HFFc6 (cell line): ENCODE measurements at places on chromosomes 2 and 18. TPM values are rescaled to one million over a fixed set of nuclear protein-coding genes. Genes with fewer than 3 reads are reported as not detected.

GRCh38 chr2:240131296-240131695, 4.8 kb downstream of the COPS9 start:
- DNase-seq: no peak
- H3K36me3 ChIP-seq: peaks cover 45% of the 10 kb centered on the region
- H3K27me3 ChIP-seq: peaks cover 2% of the 10 kb centered on the region
- H3K4me3 ChIP-seq: no peak overlapping the region

DNA sequence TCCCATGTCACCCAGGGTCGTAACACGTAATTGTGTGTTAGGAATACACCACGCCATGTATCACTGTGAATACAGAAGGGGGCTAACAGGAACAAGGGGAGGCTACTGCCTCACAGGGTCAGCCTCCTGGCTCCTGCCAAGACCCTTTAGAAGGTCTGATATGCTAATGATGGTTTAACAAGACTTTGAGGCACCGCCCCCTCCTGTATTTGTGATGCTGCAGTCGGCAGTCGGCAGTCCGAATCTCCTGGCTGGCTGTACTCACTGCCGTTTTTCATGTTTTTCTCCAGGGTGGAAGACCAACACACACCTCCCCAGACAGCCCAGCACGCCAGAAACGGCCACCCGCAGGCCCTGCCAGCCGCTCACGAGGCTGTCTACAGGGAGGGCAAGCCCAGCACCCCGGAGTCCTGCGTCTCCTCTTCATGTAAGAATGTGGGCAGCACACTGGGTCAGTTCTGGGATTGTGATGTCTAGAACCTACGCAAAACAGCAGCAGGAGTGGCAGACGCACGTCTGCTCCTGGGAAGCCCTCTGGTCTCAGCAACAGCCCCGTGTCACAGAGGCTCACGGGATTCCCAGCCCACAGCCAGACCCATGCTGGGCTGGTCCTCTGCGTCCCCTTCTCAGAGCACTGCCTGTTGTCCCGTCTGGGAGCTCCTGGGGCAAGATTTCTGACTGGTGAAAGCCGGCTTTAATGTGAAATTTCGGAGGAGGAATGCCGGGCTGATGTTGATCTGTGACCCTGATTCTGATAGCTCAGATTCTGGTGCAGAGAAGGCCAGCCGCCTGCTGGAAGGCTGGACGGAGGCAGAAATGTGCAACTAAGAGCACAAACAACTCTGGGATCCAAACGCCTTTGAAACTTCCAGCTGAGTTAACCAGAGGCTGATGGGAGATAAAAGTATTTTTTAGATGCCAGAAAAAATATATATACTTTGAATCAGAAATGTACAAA, 39.7 kb upstream of the B3GNT7 start:
- DNase-seq: no peak
- no peaks in the 10 kb centered on the region for H3K4me1 ChIP-seq
- no peaks in the 10 kb centered on the region for H3K27me3 ChIP-seq
- 0 out of 2 replicates have a peak, but pooled peaks cover 6% of the 10 kb centered on the region for H3K36me3 ChIP-seq
- no peak overlapping the region for H3K4me3 ChIP-seq

DNA sequence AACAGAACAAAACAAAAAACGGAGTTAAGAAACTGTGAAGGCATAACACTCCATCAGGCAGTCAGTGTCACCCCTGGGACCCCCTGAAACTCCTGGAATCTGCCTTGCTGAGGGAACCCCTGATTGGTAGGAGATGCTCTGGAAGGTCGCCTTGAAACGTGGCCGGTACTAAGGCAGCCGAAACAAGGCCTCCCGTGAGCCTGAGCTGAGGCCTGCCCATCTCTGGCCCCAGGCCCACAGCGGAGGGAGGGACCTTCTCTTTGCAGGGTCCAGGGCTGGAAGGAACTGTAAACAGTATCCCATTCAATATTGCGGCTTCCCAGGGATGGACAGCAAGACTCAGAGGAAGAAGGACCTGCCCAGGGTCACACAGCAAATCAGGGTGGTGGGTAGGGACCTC, 155.7 kb downstream of the INHBB start:
- peaks cover 16% of the 10 kb centered on the region for H3K4me1 ChIP-seq
- DNase-seq: no peak
- H3K27ac ChIP-seq: no peak overlapping the region
- H3K36me3 ChIP-seq: no peaks in the 10 kb centered on the region
- H3K4me3 ChIP-seq: no peak overlapping the region

DNA sequence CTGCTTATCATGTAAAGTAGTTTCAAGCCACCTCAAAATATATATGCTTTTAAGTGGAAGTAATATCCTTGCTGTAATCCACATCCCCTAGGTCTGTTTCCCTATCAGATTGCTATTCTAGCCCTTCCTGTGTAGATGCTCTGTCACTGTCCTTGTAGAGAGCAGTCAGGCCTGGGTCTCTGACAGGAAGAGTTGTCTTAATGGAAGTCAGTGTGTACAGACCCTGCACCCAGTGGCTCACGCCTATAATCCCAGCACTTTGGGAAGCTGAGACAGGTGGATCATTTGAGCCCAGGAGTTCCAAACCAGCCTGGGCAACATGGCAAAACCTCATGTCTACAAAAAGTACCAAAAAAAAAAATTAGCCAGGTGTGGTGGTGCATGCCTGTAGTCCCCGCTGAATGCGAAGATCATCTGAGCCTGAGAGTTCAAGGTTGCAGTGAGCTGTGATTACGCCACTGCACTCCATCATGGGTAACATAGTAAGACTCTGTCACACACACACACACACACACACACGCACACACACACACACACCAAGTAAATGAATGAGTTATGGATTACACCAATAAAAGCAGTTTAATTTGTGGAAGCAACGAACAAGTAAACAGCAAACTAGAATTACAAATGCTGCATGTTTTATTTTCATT, 70.2 kb upstream of the DSC1 start:
- no peaks in the 10 kb centered on the region for H3K36me3 ChIP-seq
- no peaks in the 10 kb centered on the region for H3K4me1 ChIP-seq
- no peaks in the 10 kb centered on the region; the same call in 1 of the 2 replicates for H3K27me3 ChIP-seq
- no peak overlapping the region for H3K27ac ChIP-seq

- H3K4me1 ChIP-seq: peaks cover 2% of the 10 kb centered on the region; the same call in 1 of the 2 replicates
- DNase-seq: no peak
- H3K4me3 ChIP-seq: no peak overlapping the region
- H3K27me3 ChIP-seq: peaks cover 33% of the 10 kb centered on the region
- H3K27ac ChIP-seq: no peak overlapping the region
Measured at GRCh38 chr2:69954084-69954483, 7.3 kb downstream of the ASPRV1 start.

Gene ZNF2
- 3.7 to 4.7 TPM (median 4.1 TPM) in 3 replicates for total RNA-seq

Gene SERPINE2
- total RNA-seq: 158 to 399 TPM (median 267 TPM) in 3 replicates

- peak overlapping the region; percentile 90 for H3K27ac ChIP-seq
- peak; percentile 23 for DNase-seq
- no peaks in the 10 kb centered on the region for H3K27me3 ChIP-seq
- peaks cover 20% of the 10 kb centered on the region; the same call in 1 of the 2 replicates for H3K36me3 ChIP-seq
Measured at GRCh38 chr2:203330434-203330833, 2.2 kb downstream of the ABI2 start.

DNA sequence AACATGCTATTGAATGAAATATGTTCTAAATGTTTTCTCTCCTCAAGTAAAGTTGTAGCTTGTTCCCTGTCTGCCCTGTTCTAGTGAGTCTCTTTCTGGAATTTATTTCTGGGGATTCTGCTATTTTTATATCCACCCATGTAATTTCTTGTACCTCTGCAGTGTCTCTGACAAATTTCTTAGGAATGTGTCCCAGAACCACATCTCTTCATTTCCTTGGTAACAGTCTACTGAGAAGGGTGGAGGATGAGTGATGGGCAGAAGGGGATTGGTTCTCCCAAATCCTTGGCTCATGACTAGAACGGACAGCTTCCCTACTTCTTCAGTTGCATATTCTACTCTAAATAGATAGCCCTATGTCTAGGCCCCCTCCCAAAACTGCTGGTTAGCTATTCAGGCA, 490.6 kb upstream of the LINC00305 start:
- no peaks in the 10 kb centered on the region for H3K27me3 ChIP-seq
- H3K27ac ChIP-seq: no peak overlapping the region
- H3K4me1 ChIP-seq: no peaks in the 10 kb centered on the region

Gene FBLN7
- total RNA-seq: 2.3 to 5.7 TPM (median 2.4 TPM) in 3 replicates

Gene NEB
- under 0.01 TPM in 1 of 3 replicates, not detected in the others for total RNA-seq

Gene PSMD1
- 158 to 200 TPM (median 183 TPM) in 3 replicates for total RNA-seq

DNA sequence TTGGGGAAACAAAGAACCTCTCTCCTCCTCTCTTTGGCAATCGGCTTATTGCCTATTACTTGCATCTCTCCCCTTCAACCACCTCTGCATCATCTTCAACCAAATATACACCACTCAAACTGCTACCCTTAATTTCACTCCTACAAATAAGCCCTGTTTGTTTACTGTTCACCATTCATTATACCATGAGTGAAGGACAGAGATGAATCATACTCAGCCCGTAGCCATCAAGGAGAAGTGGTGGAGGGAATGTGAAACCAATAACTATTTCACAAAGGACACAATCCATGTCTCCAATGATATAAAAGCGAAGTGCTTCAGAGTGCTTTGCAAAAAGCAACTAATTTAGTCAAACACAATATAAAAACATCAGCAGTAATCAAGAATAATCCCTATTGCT, 76.8 kb downstream of the CACNB4 start:
- no peak overlapping the region for H3K27ac ChIP-seq
- no peak for DNase-seq

- H3K27ac ChIP-seq: no peak overlapping the region
- peaks cover 26% of the 10 kb centered on the region for H3K27me3 ChIP-seq
- no peak for DNase-seq
- peaks cover 7% of the 10 kb centered on the region for H3K4me1 ChIP-seq
- H3K36me3 ChIP-seq: no peaks in the 10 kb centered on the region
- no peak overlapping the region for H3K4me3 ChIP-seq
Measured at GRCh38 chr2:110872521-110872920, 140.1 kb downstream of the ACOXL start.

DNA sequence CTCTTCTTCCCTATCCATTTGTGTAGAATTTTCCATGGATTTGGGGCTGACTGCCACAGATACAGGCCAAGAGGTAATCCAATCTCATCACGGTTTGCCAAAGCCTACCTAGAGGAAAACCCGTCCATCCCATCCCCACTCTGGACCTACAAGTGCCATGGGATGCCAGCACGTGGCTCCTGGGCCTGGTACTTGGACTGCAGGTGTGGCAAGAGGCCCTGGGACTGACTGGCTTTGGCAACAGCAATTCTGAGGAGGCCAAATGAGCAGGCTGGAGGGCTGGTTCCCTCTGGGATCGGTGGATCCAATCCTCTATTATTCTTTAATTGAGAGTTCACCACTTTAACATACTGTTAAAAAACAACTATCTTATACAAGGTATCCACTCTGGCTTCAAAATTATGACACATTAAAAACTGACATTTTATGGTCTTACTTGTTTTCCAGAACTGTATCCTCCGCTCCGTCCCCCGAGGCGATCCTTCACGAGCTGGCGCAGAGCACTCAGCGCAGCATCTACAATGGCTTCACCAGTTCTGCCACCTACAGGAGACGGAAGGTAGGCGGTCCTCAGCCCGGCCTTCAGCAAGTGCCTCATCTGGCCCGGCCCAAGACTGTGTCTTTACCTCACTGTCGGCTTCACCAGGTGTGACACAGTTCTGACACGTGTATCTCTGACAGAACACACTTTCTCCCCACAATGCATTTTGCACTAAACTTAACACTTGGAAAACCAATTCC, 19.8 kb downstream of the PDIA6 start:
- no peaks in the 10 kb centered on the region for H3K27me3 ChIP-seq
- H3K4me3 ChIP-seq: no peak overlapping the region
- H3K36me3 ChIP-seq: peaks cover 26% of the 10 kb centered on the region
- H3K27ac ChIP-seq: no peak overlapping the region

DNA sequence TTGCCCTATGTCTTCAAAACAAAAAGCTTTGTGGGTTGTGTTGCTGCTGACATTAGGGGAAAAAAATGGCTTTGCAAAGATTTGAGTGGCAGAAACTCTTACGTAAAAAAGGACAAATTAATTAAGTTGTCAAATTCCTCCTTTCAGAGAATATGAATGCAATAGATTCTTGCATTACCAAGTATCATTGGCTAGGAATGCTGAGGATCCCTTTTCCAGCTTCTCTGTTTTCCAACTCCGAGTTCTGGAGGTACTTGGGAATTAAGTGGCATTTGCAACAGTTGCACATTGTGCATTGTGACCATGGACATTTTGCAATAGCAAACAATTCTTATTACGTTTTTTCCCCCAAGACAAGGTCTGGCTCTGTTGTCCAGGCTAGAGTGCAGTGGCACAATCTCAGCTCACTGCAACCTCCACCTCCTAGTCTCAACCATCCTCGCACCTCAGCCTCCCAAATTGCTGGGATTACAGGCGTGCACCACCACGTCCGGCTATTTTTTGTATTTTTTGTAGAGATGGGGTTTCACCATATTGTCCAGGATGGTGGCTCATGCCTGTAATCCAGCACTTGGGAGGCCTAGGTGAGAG, 29.9 kb upstream of the PPP1CB start:
- peaks cover 13% of the 10 kb centered on the region for H3K4me1 ChIP-seq
- H3K36me3 ChIP-seq: no peaks in the 10 kb centered on the region
- no peak for DNase-seq
- H3K4me3 ChIP-seq: no peak overlapping the region
- H3K27me3 ChIP-seq: peaks cover 5% of the 10 kb centered on the region; the same call in 1 of the 2 replicates
- H3K27ac ChIP-seq: no peak overlapping the region

DNA sequence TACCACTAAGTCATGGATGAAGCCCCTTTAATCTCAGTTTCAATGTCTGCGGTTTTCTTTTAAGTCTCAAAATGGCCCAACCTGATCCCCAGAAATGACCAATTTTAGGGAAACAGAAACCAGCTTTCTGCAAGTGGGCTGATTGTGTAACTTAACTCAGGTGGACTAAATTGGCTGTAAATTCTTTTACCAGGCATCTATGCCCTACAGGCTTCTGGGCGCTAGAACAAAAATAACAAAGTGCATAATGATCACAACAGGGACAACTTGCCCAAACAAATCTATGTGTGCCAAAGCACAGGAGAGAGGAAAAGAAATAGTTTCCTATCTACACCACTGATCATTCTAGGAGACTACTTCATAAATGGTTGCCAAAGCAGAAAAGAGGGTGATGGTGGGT, 112.3 kb upstream of the SETBP1 start:
- H3K36me3 ChIP-seq: no peaks in the 10 kb centered on the region
- H3K27me3 ChIP-seq: no peaks in the 10 kb centered on the region
- H3K27ac ChIP-seq: no peak overlapping the region

Gene TMEM198
- 2.2 to 2.7 TPM (median 2.5 TPM) in 3 replicates for total RNA-seq

GRCh38 chr2:219254590-219255201, 978 bp upstream of the TUBA4A start:
- peak overlapping the region; percentile 74 for H3K4me3 ChIP-seq
- DNase-seq: peak; percentile 28
- H3K27ac ChIP-seq: peak overlapping the region; percentile 11; the same call in 1 of the 2 replicates
- peaks cover 13% of the 10 kb centered on the region for H3K27me3 ChIP-seq
- H3K36me3 ChIP-seq: peaks cover 15% of the 10 kb centered on the region; the same call in 1 of the 2 replicates
- H3K4me1 ChIP-seq: peaks cover 39% of the 10 kb centered on the region
